ENCODE measurements at places on chromosomes 5 and 9.

GRCh38 chr5:150258130-150258529 lies 31.4 kb downstream of the CAMK2A start:
- DNase-seq = no peak

DNA sequence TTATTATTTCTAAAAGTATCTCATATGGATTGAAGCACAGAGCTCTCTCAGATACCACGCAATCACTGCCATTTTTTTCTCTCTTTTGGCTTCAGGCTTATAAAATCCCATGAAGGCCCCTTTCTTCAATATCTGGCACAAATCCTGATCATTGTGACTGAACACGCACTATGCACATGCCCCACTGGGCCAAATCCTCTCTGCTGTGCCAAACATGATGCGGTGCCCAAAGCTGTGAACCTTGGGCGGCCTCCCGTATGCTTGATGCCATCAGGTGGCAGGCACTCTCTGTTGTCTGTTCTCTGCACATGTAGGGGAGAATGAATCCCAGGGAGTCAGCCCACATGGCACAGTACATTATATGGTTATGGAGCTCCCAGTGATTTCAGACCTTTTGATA lies 375.0 kb upstream of the RGMB start:
- DNase-seq = no peak

DNA sequence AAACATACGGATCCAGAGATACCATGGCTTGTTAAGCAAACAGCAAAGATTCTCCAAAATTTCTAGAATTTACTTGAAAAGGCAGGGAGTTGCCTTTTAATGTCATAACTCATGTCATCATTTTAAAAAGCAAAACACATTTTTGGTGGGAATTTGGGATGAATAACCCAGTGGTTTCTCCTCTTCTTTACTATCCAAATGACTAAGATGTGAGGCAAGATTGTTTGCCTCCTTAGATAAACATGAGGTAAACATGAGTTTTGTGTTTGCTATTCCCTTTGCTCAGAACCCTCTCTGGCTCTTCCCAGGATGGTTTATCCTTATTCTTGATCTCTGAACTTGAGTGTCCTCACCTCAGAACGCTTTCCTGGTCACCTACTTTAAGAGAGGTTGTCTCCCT lies 267.0 kb downstream of the EBF1 start:
- no peak for DNase-seq

GRCh38 chr5:167254132-167254531 lies 1037.3 kb upstream of the WWC1 start:
- DNase-seq = no peak

GRCh38 chr9:136944212-136944518 lies 373 bp downstream of the FBXW5 start:
- DNase-seq = no peak

DNA sequence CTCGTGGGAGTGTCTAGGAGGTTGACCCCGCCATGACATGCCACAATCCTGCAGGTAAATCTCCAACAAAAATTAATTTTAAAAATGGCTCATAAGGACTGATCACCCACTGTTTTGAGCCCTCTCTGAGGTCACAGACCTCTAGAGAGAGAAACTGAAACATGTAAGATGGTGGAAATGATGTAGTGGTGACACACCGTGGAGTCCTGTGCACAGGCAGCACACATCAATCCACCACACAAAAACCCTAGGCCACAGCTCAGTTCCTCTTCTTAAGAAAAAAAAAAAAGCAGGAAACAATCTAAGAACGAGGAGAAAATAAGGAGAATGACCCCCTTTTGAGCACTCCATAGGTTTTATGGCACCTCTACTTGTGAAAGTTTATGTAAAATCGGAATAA lies 93.8 kb upstream of the FAM120A start:
- no peak for DNase-seq

DNA sequence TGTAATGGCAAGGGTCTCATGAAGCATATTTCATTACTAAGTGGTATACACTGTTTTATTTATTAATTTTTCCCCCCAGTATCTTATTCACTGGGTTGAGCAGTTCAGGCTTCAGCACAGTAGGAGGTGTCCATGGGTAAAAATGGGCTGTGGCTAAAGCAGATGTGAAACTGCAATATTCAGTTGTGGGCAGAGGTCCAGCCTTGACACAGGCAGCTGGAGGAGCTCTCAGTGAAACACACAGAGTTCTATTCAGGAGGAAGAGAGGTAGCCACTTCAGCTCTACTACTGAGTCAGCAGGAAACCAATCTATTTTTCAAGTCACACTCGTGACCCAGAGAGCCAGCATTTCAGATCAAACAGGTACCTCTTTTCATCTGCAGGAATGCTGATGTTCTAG lies 418.3 kb downstream of the CDH10 start:
- no peak for DNase-seq

GRCh38 chr9:74577956-74578355 lies 80.8 kb downstream of the RORB start:
- DNase-seq = no peak

GRCh38 chr5:14411216-14411615 lies 170.4 kb upstream of the OTULINL start:
- DNase-seq = no peak

DNA sequence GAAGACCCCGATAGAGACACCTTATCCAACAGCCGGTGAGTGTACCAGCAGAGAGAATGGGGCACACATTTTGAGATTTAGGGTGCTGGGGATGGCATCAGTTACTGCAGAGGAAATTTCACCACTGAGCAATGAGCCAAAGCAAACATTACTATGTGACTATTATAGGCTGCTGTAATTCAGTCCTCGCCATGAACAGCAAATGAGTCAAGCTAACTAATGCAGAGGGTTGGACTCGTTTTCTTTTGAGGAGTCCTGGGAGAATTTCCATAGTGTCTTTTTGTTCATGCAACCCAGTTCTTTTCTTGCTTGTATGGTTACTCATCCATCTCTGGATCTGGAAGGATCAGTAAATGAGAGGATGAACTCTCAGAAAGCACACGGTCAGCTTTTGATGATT lies 323.8 kb downstream of the PSAT1 start:
- no peak for DNase-seq

Data from stimulated activated CD8-positive, alpha-beta memory T cell treated with anti-CD3 and anti-CD28 coated beads, Interleukin-7, amount 100 ng/mL, for 1 hour (primary cell).